ENCODE measurements at places on chromosomes 3 and 15.

DNA sequence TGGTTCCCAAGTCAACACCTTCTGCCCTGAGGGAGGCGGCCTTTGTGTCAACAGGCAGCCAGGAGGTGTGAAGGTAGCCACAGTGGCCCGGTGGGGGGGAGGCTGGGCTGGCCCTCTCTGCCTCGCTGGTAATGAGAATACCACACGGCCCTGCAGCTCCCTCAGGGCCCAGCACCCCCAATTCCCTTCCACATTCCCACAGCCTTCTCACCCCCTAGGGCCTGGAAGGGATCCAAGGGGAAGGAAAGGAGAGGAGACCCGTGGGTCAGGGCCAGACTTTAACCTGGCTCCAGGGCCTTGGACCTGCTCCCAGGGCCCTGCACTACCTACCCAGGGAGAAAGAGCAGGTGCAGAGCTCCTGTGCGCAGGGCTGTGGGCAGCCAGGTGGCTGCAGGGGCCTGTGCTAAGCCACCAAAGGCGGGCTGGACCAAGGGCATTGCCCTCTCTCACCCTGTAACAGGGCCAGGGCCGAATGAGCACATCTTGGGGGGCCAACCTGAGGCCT is 8.7 kb upstream of the MESP2 start:
- DNase-seq: no peak

DNA sequence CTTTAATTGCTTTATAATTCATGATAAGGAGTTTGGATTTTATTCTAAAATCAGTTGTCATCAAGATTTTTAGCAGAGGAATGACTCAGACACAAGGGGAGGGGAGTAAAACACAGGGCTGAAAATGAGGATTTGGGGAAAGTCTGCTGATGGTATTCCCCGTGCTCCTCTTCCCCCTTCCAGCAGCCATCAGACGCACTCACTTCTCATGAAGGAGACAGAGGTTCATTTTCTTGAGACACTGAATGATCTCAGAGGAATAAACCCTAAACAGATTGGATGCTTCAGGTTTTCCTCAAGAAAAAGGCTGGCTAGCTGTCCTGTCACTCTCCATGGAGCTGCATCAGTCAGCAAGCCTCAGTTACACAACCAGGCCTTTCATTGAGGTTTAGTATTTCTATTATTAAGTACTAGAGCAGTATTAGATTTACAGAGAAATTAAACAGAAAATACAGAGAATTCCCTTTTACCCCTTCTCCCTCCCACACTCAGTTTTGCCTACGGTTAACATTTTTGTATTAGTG is 166.4 kb downstream of the C3orf70 start:
- peak; percentile 52 for DNase-seq

GRCh38 chr3:19541284-19541683 is 392.7 kb downstream of the EFHB start:
- no peak for DNase-seq

GRCh38 chr3:119663885-119664284 is 3.5 kb upstream of the POPDC2 start:
- DNase-seq: no peak

DNA sequence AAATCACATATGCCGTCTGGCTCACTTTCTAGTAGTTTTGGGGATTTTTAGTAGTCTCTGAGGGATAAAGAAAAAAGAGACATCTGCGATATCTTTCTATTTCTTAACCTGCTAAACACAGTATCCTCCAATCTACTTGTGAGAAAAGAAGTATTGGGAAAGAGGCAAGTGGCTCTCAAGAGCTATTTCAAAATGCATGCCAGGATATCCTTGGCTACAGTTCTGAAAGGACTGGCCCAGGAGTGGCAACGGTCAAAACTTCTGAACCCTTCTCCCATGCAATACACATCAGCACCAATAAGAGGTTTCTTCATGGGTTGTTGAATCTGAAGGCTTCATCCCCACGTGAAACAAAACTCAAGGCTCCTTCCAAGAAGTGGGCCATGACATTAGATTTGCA is 204.0 kb upstream of the WNT5A start:
- no peak for DNase-seq

GRCh38 chr3:127791221-127791913 is 30.9 kb downstream of the MGLL start:
- DNase-seq: no peak

DNA sequence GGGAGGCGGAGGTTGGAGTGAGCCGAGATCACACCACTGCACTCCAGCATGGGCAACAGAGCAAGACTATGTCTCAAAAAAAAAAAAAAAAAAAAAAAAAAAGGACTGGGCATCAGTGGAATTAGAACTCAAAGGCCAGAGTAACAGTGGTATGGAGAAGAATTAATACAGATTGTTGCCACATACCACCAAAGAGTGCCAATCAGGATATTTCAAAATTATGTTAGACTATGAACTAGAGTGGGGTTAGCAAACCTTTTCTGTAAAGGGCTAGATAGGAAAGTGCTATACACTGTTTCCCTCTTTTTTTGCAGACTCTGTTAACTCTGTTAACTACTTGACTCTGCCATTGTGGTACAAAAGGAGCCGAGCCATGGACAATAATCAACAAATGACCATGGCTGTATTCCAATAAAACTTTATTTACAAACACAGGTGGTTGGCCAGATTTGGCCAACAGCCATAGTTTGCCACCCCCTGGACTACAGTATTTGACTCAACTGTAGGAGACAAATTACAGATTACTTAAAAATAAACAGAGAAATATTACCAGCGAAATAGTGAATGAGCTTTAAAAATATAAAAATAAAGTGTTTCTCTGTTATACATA is 28.6 kb downstream of the DPH3 start:
- no peak for DNase-seq

DNA sequence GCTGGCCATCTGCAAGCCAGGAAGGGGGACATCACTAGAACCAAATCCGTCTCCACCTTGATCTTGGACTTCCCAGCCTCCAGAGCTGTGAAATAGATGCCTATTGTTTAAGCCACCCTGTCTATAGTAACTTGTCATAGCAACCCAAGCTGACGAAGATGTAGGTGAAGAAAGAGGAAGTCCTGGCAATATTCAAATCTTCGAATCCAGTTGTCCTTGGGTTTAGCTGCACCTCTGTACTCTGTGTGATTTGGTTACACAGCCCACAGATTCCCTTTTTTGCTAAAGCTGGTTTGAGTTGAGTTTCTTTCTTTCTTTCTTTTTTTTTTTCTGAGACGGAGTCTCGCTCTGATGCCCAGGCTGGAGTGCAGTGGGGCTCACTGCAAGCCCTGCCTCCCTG is 68.0 kb upstream of the XCR1 start:
- DNase-seq: peak; percentile 88

- no peak for DNase-seq
Observed at GRCh38 chr3:32973982-32974381, 22.5 kb downstream of the CCR4 start.

GRCh38 chr3:156321945-156322344 is 201.6 kb downstream of the KCNAB1 start:
- no peak for DNase-seq

DNA sequence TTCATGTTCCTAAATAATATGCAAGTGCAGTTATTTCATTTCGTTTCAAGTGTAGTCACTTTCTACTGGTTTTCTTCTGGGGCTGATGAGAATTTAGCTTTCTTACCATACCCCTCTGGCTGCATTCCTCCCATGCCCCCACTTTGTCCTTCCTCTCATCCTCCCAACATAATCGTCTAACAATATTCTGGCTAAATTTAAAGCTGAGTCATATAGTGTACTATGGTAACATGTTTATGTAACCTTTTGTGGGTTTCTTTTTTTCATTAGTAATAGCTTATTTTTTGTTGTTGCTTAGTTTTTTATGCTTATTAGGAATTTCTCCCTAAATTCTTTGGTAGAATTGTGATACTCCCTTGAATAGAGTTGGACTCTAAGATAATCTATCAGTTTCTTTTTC is 30.5 kb downstream of the DUT start:
- no peak for DNase-seq

DNA sequence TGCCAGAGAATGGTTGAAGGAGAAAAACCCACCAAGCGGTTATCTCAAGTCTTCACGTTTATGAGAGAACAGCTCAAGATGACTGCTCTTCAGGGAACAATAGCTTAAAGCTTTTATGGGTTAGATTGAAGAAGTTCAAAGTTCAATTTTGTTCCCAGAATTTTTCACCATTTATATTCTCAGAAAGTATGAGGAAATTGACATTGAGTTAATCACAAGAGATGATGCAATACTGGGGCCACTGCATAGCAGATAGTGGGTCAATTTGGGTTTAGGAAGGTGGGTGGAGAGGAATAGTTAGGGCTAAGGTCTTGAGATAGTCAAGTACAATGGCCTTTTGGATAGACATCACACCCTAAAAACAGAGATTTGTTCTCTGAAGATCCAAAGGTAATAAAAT is 539.3 kb downstream of the SQOR start:
- no peak for DNase-seq

DNA sequence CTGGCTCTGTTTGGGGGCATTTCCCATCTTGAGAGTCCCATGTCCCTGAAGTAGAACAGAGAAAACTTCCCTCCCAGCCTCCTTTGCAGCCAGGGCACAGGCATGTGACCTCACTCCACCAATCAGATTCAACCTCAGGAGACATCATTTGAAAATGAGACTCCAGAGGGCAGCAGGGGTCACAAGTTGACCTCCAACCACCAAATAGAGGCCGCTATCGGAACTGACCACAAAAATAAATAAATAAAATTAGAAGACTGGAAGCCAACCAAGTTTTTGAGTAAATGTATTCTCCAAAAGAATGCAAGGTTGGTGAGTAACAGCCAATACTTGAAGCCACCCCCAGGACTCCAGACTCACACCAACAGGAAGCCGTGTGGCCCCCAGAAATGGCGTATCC is 106.5 kb downstream of the CHSY1 start:
- DNase-seq: no peak

GRCh38 chr3:5348229-5348902 is 160.9 kb downstream of the EDEM1 start:
- no peak for DNase-seq

GRCh38 chr3:106251160-106251892 is 382.5 kb upstream of the CBLB start:
- DNase-seq: no peak

- DNase-seq: no peak
Observed at GRCh38 chr15:86197770-86198169, 118.1 kb downstream of the AGBL1 start.

GRCh38 chr3:177357352-177358090 is 160.2 kb upstream of the TBL1XR1 start:
- peak; percentile 78 for DNase-seq

DNA sequence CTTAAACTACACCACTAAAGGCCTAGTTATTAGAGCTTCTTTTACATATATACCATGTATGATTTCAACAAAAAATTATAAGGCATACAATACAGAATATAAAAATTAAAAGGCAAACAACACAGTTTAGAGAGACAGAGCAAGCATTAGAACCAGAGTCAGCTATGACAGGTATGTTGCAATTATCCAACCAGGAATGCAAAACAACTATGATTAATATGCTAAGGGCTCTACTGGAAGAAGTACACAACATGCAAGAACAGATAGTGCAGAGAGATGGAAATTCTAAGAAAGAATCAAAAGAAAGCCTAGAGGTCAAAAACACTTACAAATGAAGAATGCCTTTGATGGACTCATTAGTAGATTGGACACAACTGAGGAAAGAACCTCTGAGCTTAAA is 39.6 kb downstream of the CCDC54 start:
- DNase-seq: no peak

DNA sequence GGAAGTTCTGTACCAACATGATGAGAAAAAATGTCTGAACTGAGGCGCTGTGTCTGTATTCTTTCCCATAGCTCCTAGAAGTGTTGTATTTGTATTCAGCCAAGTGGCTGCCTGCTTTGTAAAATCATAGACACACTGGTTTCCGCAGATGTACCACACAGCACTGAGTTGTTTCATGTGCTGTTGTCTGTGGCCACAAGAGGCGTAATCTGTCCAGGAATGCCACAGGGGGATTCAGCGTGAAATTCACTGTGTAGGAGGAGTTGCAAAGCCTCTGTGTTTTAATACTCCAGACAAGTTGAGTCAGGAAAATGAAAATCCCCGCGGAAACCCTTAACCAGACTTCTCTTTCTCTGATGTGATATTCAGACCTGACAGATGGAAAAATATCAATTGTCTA is 462.2 kb downstream of the NSUN3 start:
- DNase-seq: no peak

DNA sequence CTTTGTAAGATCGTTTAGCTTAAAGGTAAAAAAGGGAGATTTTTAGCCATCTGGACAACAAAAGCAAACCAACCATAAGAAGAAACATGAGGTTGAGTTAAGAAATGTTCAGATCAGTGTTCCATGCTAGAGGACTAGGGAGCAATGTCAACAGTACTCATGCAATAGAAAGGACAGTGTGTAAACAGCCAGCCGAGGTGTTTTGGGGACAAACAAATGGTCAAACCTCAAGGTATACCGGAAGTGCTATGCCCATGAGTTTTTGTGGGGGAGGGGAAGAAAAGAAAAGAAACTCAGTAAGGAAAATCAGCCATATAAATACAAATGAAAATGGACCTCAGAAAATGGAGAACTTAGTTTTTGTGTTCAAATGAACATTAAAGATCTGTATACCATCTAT is 289.5 kb upstream of the GRM7 start:
- DNase-seq: no peak

DNA sequence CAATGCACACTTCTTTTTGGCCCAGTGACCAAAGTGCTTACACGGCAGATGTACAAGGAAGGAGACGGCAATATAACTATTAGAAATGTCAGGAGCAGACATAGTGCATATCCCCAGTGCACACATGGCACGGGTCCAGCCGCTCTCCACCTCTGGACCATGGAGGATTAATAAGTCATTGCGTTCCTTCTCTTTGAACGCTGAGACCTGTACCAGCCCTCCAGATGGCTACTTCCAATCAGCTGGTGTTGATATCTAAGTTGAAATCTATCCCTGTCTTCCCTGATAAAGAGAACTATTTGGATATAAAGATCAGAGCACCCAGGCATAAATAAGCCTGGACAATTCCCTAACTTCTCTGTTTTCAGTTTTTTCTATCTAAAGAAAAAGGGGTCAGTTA is 212.5 kb downstream of the CADPS start:
- DNase-seq: no peak

DNA sequence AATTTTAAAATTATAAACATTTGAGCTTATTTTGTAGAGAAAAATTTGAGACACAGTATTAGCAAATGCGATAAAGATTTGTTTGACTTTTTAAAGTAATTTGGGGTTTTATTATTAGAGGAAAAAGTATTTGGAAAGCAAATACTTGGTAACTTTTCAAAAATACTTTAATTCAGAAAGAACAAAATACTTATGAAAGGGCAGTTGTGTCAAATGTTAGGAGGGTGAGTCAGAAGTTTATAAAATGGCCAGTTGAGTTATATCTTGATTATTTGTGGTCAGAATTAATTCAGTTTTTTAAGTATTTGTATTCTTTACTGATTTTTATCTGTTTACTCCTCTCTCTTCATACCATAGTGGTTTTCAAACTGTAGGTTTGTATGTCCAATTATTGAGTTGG is 12.1 kb downstream of the LACTB start:
- DNase-seq: no peak

DNA sequence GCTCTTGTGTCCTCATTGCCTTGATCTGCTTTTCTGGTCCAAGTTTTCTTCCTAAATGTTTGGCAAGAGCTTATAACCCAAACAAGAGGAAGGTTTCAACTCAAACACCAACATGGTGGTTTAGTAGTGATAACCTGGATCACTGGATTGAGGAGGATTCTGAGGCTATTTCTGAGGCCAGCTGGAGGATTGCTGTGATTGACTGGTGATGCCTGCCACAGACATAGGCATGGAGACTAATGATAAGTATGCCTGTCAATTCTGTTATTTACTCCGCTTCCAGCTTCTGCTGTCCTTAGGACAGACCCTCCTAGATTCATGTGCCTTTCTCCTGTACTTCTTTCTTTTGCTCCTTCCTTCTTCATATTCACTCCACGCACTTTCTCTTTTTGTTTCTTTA is 150.5 kb downstream of the SHQ1 start:
- DNase-seq: no peak

Data from suppressor macrophage treated with lipopolysaccharide for 1 hour (primary cell).